Activated naive CD8-positive, alpha-beta T cell treated with anti-CD3 and anti-CD28 coated beads, Interleukin-2, amount 10 ng/mL, durations not matched to agents 7 days and 5 days (primary cell): ENCODE measurements at places on chromosomes 2 and 18. TPM values are rescaled to one million over a fixed set of nuclear protein-coding genes. Genes with fewer than 3 reads are reported as not detected.

The ST6GAL2 gene
- total RNA-seq = not detected

The IL1R2 gene
- total RNA-seq = 0.53 TPM

The KLHL41 gene
- not detected for total RNA-seq

The CROCC2 gene
- not detected for total RNA-seq

The NMUR1 gene
- total RNA-seq = 0.94 TPM

The SATB2 gene
- 0.06 TPM for total RNA-seq

The SEPTIN10 gene
- total RNA-seq = 0.61 TPM

The TEX51 gene
- total RNA-seq = not detected

The FBXO15 gene
- 2.0 TPM for total RNA-seq

The STRADB gene
- total RNA-seq = 24.9 TPM
